ENCODE measurements at places on chromosomes 4 and X.
A peak's percentile ranks its signal among the peaks of the same experiment; 100 is the strongest.

GRCh38 chrX:72143609-72143907 is 11.8 kb upstream of the RTL5 start:
- no peak overlapping the region for H3K27ac ChIP-seq
- H3K4me1 ChIP-seq: no peaks in the 10 kb centered on the region
- H3K27me3 ChIP-seq: no peaks in the 10 kb centered on the region
- no peak overlapping the region for H3K4me3 ChIP-seq
- no peak for DNase-seq

GRCh38 chr4:11341337-11342043 is 87.2 kb downstream of the HS3ST1 start:
- no peaks in the 10 kb centered on the region for H3K27me3 ChIP-seq
- no peaks in the 10 kb centered on the region for H3K4me1 ChIP-seq
- no peak overlapping the region for H3K4me3 ChIP-seq
- no peak overlapping the region for H3K27ac ChIP-seq
- no peak for DNase-seq

DNA sequence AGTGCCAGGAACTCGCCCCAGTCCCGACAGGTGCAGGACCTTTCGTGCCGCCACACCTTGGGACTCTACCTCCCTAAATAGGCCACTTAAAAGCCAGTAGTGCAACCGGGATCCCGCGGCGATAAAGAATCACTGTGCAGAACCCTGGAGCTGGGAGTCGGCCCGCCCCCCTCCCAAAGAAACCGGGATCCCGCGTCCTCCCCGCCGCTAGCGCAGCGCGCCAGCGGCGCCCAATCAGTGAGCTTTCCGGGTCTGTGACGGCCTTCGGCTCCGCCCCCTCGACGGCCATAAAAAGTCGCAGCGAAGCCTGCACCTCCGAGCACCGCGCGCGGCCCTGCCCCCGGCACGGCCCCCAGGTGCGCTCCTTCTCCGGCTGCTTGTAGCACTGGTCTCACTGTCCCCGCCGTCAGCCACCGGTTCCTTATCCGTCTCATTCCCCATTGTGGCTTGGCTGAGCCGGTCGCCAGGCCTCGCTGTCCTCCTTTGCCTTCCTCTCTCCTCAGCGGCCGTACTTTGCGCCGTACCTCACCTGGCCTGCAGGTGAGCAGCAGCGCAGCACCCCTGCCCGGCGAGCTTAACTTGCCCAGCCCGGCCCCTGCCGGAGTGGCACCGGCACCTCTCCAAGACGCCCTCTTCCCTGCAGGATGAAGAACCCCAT is at the start of gene LRAT:
LRAT (plus strand) TSS at position 318 of the 658 bp plus-strand sequence; CDS start at position 645, 327 bp downstream.
- no peak within 1 kb of the TSS for H3K27ac ChIP-seq
- no peak for DNase-seq
- no peaks in the 10 kb centered on the region for H3K27me3 ChIP-seq
- peak within 1 kb of the TSS; percentile 38 for H3K4me3 ChIP-seq
- peaks cover 30% of the 10 kb centered on the region for H3K4me1 ChIP-seq
- no peaks in the 10 kb centered on the region for H3K36me3 ChIP-seq

DNA sequence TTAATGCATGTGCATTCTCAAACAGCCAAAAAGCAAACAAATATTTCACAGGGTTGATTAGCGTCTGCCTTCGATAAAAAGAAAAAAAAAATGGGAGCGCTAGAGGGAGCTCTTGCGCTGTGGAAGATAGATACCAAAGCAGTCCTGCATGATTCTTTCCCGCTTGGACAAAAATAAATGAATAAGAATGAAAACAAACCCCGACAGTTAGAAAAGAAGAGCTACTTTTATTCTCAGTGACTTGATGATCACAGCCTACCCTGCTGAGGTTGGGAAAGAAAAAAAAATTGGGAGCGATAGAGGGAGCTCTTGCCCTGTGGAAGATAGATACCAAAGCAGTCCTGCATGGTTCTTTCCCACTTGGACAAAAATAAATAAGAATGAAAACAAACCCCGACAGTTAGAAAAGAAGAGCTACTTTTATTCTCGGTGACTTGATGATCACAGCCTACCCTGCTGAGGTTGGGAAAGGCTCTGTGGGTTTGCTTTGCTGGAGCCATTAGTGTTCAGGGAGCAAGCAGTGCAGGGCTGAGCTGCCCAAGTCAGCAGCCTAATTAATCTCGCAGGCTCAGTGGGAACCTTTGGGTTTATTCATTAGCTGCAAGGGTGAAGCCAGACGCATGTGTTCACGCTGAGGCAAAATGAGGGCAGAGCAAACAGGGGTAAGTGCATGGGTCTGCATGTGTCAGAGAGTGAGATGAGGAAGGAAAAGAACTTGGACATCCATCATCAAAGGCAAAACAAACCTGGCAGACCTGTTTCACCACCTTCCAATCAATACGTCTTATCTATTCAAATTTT is 249.3 kb upstream of the PRKX start:
- no peaks in the 10 kb centered on the region for H3K36me3 ChIP-seq
- H3K27ac ChIP-seq: no peak overlapping the region
- no peaks in the 10 kb centered on the region for H3K27me3 ChIP-seq
- no peaks in the 10 kb centered on the region for H3K4me1 ChIP-seq

DNA sequence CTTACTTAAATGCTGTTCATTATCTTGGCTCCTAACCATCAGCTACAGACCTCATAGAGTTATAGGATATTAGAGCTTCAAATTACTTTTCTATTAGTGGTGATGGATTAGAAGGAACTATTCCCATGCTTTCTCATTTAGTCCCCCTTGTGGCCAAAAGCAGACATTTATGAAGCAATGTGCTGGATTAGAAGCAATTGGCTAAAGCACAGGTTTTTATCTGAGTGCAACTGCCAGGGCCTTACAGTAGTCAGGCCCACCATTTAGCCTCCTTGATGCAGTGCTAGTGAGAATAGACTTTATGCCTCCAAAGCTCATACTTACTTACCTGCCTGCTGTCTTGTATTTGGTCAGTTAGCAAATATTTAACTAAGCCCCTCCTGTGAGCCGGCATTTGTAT is 93.0 kb downstream of the TSPAN7 start:
- H3K27me3 ChIP-seq: no peaks in the 10 kb centered on the region
- H3K4me1 ChIP-seq: no peaks in the 10 kb centered on the region
- H3K27ac ChIP-seq: no peak overlapping the region
- H3K4me3 ChIP-seq: no peak overlapping the region

DNA sequence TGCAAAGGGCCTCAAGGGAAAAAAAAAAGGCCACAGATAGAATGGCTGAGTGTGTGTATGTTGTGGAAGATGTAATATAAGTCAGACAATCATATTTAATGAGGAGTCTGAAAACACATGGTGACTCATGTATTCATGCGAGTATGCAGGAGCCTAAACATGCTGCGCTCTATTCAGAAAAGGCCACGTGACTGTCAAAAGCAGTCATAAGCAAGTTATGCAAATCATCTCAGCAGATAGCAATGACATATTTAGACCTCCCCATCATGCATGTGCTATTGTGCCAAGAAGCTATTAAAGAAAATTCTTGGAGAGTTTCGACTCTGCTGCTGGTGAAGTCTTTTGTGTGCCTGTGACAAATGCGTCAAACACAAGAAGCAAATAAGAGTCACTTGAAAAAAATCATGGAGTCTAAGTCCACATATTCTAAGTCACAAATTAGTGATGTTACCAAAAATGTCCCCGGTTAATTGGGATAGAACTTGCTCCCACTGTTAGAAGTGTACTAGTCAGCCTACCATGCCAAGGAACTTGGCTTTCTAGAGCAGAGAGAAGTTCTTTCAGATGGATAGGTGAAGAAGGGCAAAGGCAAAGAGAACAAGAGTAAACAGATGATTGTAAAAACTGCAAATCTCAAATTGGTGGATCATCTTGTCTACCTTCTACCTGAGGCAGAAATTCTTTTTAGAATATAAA is 5.0 kb downstream of the LNX1 start:
- no peaks in the 10 kb centered on the region for H3K36me3 ChIP-seq
- H3K4me3 ChIP-seq: no peak overlapping the region
- no peak for DNase-seq
- H3K4me1 ChIP-seq: no peaks in the 10 kb centered on the region
- H3K27me3 ChIP-seq: no peaks in the 10 kb centered on the region

DNA sequence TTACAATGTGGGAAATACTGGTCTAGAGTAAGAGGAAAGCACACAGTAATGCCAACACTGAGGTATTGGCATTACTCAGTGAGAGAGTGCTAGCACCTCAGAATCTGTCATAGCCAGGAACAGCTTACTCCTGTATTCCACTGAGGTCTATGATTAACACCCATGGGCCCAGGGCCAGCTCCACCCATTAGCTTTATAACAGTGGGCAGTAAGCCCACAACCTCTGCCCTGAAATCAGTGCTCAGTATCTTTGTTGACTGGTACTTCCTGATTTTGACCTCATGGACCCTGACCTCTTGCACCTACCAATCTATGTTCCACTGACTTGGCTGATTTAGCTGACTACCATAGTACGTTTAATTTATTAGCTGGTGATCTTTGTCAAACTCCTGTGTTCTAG is 56.1 kb downstream of the LANCL3 start:
- no peak for DNase-seq
- no peaks in the 10 kb centered on the region for H3K36me3 ChIP-seq
- H3K27me3 ChIP-seq: no peaks in the 10 kb centered on the region
- H3K4me1 ChIP-seq: no peaks in the 10 kb centered on the region

DNA sequence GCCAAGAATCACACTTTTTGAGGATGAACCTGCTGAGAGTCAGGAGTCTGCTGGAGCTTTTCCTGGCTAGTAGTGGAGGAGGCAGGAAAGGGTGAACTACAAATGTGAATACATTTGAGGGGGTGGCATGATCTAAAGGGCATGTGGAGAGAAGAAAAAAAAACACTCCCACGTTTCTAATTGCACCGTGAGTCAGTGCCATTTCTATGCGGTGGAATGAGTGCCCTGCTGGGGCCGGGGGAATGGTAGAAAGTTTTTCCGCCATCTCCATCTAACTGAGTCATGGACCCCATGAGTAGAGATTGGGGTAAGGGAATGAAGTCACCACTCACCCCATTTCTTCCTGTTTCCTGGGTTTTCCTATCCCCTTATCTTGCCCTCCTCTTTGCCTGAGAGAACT is 19.8 kb downstream of the BEX3 start:
- no peaks in the 10 kb centered on the region for H3K4me1 ChIP-seq
- H3K27me3 ChIP-seq: no peaks in the 10 kb centered on the region

- H3K27ac ChIP-seq: peak overlapping the region; percentile 13
- no peaks in the 10 kb centered on the region for H3K36me3 ChIP-seq
- H3K27me3 ChIP-seq: no peaks in the 10 kb centered on the region
- H3K4me3 ChIP-seq: no peak overlapping the region
Observed at GRCh38 chr4:8192748-8193738, 6.0 kb upstream of the SH3TC1 start.
